ENCODE measurements at places on chromosomes 16 and 17.

DNA sequence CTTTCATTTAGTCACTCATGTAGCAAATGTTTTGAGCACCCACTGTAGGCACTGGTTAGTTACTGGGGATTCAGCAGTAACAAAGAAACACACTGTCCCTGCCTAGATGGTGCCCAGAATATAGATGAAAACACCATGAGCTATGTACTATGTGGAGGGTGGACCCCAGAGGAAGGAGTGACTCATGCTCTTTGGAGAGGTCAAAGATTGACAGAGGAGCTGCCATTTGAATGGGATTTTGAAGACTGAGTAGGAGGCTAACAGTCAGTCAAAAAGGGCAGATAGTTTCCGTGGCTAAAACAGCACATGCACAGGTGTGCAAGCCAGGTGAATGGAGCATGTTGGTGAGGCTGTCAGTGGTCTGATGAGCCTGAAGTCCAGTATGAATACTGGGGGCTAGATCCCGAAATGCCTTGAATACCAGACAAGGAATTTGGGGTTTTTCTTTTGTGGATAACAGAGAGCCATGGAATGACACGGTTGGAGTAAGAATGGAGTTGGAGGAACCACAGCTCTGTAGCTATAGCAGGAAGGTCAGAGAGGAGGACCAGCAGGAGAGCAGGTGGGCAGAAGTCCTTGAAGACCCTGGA lies 6.1 kb downstream of the IL21R start:
- DNase-seq, result peak; percentile 60

- no peak for DNase-seq
These were observed 156.3 kb upstream of the ZKSCAN2 start for GRCh38 chr16:25413975-25414374.

DNA sequence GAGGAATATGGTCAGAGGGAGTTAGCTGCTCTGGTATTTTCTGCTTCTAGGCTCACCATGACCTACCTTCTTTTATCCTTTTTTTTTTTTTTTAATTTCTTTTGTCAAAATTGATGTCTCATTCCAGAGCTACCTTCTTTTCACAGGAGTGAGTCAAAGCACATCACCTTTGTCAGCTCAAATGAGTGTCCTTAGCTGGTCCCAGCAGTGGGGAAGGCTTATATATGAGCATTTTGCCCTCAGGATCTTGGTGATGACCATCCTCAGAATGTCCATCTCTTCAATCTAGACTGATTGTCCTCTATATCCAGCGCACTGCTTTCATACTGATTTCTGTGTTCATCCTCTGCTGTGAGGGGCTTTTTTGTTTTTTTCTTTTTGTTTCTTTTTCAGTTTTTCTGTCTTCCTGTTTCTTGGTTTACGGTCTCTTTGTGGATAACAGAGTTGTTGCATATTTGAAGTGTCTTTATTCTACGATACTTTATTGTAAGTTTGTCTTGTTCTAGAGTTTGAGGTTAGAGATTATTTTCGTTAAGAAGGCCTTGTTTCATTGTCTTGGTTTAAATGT lies 24.9 kb downstream of the CBFB start:
- no peak for DNase-seq

- DNase-seq, result no peak
These were observed 57.4 kb downstream of the PLCG2 start for GRCh38 chr16:81836279-81837054.

DNA sequence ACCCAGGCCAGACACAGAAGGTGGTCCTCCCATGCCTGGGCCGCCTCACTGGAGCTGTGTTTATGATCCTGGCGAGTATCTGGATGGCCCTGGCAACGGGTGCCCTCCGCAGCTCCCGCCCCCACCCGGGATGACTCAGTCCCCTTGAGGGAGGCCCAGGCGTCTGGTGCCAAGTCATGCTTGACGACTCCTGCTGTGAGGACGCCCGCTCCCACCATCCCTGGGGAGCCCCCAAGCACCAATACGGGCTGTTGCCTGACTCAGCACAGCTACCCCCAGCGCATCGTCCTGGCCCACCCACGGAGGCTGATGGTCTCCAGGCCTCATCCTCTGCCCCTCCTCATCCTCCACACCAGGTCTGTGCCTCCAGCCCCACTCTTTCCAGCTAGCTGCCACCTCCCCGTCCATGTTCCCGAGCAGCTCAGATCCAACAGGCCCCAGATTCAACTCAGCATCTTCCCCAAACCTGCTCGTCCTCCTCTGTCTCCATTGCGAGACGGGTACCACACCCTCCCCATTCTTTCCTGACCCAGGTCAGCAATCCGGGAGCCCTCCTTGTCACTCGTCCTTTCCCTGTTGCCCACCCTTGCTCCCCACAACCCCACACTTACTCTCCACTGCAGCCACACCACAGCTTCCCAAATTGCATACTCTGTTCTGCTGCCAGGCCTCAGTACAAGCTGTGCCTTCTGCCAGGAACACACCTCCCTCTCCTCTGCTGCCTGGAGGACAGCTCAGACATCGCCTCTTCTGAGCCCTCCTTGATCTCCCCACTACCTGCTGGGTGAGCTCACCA lies 2.6 kb downstream of the CAMKK1 start:
- peak; percentile 64 for DNase-seq
